Skin of body (tissue), 3 donors: ENCODE measurements at places on chromosomes 7 and 10.

DNA sequence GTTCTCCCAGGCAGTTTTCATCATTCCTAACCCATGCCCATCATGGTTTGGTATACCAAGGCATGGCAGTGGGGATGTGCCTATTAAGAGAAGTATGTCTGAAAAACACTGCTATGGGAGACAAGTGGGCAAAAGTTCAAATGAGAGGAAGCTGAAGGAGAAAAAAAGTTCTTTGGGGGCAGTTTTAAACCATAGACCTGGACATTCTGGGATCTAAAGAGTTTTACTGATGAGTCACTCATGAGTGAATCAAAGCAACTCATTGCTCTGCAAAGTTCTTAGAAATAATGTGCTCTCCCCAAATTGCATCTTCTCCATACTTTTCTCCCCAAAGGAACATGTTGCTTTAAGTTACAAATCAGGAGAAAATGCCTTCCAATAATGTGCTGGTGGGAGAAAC, 256.9 kb upstream of the MTPN start:
- DNase-seq = no peak

GRCh38 chr7:44101966-44102845, 1.9 kb upstream of the AEBP1 start:
- DNase-seq = peak; percentile 65

GRCh38 chr7:36400036-36400435, 10.4 kb downstream of the ANLN start:
- no peak for DNase-seq

GRCh38 chr10:18635995-18636394, 15.4 kb downstream of the NSUN6 start:
- no peak for DNase-seq

- no peak for DNase-seq
Measured at GRCh38 chr7:30761214-30762156, 9.6 kb downstream of the INMT start.

GRCh38 chr7:25731068-25731845, 420.7 kb upstream of the NFE2L3 start:
- no peak for DNase-seq

GRCh38 chr10:21176934-21177480, 279.9 kb upstream of the NEBL start:
- no peak for DNase-seq

DNA sequence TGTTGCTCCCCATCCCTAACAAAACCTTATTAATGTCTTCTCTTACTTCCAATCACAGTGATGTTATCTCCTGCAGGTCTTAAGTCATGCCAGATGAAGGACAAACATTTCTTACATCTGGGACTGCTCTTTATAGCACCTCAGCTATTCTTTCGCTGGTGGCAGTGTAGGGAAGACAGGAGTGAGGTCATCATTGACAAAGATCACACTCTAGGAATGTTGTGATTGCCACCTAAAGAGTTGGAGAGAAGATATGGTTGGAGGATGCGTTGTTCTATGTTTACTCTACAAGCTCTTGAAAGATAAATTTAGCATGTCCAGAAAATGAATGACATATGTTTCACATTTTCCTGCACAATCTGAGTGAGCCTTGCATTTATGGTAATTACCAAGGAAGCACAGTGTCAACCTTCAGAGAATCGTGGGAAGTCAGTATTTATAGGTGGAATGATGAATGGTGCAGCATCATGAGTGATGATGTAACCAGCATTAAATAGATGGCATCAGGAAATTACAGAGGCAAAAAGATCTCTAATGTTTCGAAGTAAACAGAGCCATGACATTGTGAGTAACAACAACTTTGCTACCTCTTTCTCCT, 188.1 kb upstream of the STEAP1 start:
- DNase-seq = no peak

DNA sequence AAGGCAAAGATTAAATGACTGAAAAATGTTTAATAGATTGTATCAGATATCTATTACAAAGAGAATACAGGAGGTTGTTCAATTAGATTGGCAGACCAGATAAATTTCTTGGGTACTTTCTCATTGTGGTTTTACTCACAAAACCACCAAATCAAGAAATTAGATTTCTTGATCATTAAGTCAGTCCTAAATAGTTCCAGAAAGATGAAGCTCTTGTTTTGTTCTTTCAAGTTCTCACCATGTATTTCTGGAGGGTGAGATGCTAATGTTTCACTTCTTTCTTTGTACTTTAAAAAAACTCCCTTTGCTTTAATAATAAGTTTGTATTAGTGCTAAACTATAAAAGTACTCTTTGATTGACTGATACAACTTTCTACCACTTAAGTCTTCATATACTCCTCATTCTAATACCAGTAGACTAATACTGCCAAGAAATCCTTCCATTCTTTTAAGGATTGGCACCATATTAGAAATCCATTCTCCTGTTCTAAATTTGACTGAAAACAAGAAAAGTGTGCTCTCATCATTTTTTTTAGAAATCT, 69.4 kb downstream of the RNF133 start:
- no peak for DNase-seq

DNA sequence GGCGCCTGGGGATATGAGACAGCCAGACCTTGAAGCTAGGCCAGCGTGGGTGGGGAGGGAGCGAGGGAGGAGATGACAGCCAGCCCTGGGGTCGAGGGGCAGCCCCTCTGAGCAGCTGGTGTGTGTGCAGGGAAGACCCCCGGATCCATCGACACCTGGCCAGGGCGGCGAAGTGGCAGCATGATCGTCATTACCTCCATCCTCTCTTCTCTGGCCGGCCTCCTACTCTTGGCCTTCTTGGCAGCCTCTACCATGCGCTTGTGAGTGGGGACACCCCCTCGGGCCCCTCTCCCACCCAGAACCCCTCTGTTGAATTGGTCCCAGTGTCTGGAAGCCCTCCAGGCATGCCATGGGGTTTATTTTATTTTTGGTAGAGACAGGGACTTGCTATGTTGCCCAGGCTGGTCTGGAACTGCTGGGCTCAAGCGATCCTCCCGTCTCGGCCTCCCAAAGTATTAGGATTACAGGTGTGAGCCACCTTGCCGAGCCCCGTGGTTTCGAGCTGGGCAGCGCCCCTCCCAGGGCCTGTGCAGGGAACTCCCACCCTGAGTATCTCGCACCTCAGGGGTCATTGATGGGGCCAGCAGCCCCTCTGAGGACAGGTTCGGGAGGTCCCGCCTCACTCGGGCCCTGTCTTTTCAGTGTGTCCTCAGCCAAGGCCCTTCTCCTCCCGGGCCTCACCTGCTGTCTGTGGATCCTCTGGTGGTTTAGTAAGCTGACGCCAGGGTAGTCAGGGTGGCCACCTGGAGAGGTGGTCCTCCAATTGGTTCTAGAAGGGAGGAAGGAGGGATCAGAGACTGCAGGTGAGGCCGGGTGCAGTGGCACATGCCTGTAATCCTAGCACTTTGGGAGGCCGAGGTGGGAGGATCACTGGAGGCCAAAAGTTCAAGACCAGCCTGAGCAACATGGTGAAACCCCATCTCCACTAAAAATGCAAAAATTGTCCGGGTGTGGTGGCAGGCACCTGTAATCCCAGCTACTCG, 3.8 kb downstream of the UPK3B start:
- DNase-seq = no peak

DNA sequence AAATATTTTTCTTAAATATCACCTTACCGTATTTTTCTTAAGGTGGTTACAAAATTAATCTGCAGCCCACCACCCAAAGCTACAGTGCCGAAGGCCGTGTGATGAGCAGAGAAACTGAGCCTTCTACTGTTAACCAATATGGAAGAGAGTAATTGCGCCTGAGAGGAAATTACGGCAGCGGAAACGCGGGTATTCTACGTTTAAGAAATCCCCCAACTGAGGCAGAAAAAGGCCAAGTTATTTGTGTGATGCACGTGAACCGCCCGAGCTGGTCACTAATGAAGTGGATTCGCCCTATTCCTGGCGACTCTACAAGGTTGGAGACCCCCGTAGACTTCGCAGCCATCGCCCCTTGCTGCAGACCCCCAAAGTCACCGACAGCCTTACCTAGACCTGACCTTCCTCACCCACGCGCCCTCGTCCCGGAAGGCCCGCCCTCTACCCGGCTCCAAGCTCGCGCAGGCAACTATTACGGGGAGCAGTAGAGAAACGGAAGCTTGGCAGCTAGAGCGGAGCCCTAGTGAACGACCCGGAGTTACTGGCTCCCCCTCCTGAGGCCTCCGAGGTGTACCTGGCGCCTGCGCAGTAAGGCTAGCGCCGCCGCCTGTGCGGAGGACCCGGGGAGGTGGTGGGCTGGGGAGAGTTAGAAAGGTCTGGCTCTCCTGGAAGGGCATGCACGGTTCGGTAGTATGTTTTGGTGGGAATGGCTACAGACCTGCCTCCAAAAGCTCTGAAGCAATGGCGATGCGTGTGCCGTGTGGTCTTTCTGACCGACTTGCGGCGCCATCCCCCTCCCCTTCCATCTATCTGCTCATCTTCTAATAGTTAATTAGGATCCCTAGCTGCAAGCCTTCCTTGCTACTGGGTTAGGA, at the start of gene MRPS33:
MRPS33 (minus strand) TSS at position 429 of the 872 bp plus-strand sequence. CDS start 4,319 bp downstream, outside the sequence.
- peak; percentile 96 for DNase-seq

GRCh38 chr7:113891828-113892227, 27.0 kb downstream of the PPP1R3A start:
- DNase-seq = no peak

- no peak for DNase-seq
Measured at GRCh38 chr7:34022626-34023025, 117.3 kb downstream of the BMPER start.

- no peak for DNase-seq
Measured at GRCh38 chr10:43623351-43623750, 17.1 kb downstream of the ZNF485 start.

DNA sequence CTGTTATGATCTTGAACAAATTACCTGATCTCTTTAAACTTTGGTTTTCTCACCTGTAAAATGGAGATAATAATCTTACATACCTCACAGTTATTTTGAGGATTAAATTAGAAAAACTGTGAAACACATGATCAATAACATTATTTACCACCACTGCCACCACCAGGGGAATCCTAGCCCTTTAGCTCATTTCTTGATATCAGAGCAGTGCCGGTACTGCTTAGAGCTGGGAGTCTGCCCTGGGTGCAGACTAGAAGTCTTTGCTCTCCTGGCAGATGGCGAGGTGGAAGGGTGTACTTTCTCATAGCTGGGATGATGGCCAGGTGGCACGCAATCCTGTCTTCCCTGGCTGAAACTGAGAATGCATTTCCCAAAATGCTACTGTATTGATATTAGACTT, 12.7 kb upstream of the EFCAB10 start:
- DNase-seq = no peak

- no peak for DNase-seq
Measured at GRCh38 chr7:127250312-127251035, 2.3 kb downstream of the GRM8 start.

GRCh38 chr7:128939861-128940410, 2.2 kb downstream of the IRF5 start:
- no peak for DNase-seq

- DNase-seq = no peak
Measured at GRCh38 chr10:97814996-97815395, 34.6 kb upstream of the GOLGA7B start.

DNA sequence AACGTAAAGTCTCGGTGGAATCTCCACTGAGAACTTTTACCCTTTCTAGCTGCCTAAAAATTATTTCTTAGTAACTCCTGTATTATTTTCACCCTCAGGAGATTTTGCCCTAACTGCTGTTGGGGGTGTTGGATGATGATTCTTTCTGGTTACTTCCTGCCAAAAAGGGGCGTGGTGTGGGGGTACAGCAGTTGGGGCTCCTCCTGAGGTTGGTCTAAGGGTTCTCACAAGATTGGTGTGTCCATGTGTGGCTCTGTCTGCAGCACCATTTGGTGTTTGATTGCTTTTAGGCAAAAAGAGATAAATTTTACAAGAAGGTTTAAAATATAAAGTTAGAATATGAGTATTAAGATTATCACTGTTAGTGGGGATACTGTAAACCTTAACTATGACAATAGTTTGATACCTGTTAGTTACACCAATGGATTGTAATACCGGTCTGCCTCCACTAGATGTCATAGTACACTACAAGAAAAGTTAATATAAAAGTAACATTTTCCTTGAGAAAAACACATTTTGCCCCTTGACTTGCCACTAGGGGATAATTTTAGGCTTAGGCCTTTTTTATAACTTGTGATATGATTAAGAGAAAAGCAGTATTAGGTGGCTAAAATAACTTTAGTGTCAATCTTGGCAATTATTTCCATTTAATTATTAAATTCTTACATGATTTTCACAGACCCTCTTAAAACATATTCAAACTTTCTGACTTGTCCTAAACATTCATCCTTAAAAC, 928.7 kb downstream of the IPMK start:
- DNase-seq = no peak

DNA sequence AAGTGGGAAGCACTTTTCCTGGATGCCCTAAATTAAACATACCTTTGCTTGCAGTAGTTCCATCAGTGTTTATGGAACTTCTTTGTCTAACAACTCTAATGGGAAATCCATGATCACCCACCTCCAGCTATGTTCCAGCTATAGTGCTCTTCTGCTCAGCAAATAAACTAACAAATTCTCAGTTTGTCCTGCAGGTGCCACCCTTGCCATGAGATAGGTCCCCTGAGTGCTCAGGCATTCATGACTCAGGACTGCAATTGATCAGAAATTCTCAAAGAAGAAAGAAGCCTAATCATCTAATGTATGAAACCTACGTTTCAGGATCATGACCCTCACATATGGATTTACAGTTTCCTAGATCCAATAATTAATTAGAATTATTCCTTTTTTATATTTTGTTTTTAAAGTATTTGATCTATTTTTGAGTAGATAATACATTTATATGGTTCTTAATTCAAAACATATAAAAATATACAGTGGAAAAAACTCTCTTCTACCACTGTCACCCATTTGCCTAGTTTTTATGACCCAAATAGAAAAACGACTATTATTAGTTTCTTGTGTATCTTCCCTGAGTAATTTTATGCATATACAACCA, 48.7 kb upstream of the DYNC1I1 start:
- peak; percentile 7 for DNase-seq

GRCh38 chr10:109838592-109839244, 84.6 kb downstream of the XPNPEP1 start:
- no peak for DNase-seq

DNA sequence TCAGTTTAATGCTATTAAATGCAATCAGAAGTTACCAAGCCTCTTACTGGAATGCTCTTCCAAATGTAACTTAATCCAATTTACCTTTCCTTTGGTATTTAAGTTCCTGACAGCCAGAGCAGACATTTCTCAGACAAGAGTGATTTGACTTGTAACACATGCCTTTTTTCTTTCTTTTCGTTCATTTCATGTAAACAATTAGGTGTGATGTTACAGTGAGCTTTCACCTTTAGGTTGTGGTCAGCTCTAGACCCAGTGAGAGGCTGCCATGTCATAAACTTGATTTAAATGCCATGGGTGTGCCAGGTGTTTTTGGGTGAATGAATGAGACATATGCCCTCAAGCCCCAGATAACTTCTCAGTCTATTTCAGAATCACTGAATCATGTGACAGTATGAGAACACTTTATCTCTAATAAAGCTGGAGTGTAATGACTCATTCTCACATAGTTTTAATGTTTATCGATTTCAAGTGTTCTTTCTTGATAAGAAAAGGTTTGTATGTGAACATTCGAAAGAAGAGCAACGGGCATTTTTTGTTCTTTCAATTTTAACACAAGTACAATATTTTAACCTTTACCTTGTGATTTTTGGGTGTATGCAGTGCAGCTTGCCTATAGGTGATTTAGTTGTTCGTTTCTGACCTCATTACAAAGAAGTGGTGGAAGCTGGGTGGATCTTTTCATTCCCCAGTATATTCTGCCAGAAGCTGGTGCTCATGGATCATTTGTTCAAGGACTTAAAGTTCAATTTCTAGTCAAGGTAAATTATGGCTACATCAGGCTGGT, 61.5 kb downstream of the CHN2 start:
- DNase-seq = no peak
